ENCODE measurements at places on chromosomes 12 and 14.

DNA sequence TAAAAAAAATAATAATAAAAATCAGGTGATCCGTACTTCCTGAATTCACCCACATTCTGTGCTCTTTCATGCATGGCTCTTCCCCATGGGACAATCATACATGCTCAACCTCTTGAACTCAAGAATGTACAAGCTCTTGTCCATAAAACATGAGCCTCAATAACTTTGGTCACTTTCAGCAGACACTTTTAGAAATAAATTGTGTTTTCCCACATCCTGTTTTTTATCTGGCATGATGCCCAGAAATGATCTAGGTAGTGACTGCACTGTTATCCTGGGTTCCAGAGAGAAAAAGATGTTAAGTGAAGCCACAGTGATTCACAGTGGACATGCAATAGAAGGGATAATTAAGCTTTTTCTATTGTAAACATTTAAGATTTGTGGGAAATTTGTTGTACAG, 537.6 kb upstream of the TMEM132C start:
- no peak for ATAC-seq

DNA sequence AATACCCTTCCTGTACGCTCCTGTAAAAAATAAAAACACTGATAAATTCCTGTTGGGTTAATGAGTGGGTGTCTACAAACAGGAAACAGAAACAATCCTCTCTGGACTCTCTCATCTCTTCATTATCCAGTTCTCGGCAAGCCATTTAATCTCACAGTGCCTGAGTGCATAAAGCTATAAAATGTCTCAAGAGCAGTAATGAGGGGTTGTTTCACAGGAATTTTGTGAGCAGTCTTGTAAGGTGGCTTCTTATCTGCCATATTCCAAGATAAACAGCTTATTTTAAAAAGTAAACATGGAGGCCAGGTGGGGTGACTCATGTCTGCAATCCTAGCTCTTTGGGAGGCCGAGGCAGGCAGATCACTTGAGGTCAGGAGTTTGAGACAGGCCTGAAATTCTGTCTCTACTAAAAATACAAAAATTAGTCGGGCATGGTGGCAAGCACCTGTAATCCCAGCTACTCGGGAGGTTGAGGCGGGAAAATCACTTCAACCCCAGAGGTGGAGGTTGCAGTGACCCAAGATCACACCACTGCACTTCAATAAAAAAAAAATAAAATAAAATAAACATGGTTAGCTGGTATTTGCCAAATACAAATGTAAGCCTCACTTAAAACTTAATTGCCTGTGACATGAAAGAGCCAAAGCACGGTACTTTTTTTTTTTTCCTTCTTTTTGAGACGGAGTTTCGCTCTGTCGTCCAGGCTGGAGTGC, 54.0 kb downstream of the CLIP1 start:
- ATAC-seq, result no peak

- no peak for ATAC-seq
Observed at GRCh38 chr12:18967814-18968213, 161.7 kb upstream of the PLEKHA5 start.

GRCh38 chr14:65131301-65131701, 29.0 kb upstream of the MAX start:
- ATAC-seq, result no peak

DNA sequence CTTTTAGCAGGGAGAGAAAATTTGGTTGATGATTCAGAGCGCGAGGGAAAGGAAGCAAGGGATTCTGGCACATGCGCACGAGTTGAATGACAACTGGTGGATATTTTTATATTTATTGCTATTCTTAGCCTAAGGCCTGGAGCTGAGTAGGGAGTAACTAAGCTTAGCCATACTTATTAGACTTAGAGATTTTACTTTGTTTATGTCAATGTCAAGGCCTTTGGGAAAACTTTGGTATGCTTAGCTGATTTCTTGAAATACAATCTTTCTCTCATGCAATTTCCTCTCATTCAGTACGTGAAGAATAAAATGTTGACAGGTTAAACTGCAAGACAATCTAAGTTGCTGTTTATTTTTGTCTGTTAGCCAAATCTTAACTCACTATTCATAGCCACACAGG, 101.1 kb downstream of the CRADD start:
- ATAC-seq, result no peak

Data from activated T-helper 17 cell treated with anti-CD3 and anti-CD28 coated beads, Interleukin-2, amount 50 U/mL, for 72 hours (primary cell).